Hepatocyte (in vitro differentiated cells): ENCODE measurements at places on chromosomes 7 and 10.
A peak's percentile ranks its signal among the peaks of the same experiment; 100 is the strongest.

DNA sequence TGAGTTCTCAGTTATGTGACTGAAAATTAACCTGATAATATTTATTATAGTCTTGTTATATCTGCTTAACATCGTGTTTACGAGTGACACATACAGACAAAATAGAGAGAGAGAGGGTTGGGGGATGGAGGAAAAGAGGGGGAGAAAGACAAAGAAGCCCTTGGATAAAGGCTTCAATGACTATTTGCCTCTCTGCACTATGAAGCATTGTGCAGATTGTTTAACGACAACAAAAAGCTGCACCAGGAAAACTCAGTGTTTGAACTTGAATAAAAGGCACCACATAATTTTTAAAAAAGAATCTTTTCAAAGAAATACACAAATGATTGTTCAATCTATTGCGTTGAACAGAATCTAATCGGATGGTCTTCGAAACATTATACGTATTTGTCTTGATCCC, 27.8 kb downstream of the MAGI2 start:
- DNase-seq = no peak

GRCh38 chr7:150324373-150324961, 1.1 kb upstream of the ACTR3C start:
- DNase-seq = peak; percentile 57

- DNase-seq = no peak
Measured at GRCh38 chr7:14351167-14351566, 361.7 kb upstream of the ETV1 start.

DNA sequence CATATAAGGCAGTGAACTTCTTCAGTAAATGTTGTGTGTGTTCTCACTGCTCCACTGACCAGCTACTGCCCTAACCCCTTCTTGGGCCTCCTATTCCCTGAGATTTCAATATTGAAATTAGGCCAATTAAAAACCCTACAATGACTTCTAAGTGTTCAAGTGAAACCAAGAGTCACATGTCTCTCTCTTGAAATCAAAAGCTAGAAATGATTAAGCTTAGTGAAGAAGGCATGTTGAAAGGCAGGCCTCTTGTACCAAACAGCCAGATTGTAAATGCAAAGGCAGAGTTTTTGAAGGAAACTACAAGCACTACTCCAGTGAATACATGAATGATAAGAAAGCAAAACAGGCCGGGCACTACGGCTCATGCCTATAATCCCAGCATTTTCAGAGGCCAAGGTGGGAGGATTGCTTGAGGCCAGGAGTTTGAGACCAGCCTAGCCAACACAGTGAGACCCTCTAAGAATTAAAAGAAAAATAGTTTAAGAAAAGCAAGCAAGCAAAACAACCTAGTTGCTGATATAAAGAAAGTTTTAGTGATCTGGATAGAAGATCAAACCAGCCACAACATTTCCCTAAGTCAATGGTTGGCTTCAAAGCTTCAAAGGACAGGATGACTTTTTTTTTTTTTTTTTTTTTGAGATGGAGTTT, 22.3 kb downstream of the BRAF start:
- no peak for DNase-seq

DNA sequence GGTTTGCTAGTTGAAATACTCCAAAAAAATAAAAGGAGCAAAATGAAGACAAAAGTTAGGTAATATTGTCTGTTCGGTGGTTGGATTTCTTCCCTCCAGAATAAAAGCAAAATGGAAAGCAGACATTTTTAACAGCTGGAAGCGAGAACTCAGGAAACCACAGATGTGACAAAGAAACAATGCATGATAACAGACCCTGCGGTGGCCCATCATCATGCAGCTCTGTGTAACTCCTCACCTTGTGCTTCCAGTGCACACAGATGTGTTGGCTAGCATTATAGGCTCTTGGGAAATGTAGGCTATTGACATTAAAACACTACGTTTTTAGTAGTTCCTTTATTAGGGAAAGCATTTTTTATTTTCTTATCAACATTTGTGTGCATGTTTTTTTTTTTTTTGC, 53.9 kb upstream of the ARL4A start:
- no peak for DNase-seq

DNA sequence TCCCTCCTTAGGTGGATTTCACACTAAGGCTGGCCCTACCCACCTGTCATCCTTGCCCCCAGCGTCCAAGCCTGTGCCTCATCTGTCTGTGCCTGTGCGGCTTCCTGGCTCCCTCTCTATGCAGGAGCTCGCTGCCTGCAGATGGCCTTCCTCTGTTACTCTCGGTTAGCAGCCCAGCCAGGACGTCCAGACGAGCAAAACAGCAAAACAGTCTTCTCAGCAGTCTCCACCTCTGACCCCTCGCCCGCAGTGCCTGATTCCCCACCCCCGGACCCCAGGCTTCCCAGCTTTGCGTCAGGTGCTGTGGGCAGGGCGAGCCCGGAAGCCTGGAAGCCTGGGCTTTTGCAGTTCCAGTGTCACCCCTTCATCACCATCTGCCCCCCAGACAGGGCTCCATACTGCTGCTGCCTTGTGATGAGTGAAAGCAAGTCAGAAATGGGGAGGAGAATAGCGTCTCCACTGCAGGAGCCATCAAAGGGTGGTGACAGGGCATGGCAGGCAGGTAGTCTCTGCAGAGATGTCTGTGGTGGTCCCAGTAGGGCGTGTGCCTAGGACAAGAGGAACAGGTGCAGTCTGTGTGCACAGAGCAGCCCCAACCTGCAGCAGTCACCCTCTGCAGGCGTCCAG, 88.5 kb downstream of the ADCY1 start:
- DNase-seq = no peak

DNA sequence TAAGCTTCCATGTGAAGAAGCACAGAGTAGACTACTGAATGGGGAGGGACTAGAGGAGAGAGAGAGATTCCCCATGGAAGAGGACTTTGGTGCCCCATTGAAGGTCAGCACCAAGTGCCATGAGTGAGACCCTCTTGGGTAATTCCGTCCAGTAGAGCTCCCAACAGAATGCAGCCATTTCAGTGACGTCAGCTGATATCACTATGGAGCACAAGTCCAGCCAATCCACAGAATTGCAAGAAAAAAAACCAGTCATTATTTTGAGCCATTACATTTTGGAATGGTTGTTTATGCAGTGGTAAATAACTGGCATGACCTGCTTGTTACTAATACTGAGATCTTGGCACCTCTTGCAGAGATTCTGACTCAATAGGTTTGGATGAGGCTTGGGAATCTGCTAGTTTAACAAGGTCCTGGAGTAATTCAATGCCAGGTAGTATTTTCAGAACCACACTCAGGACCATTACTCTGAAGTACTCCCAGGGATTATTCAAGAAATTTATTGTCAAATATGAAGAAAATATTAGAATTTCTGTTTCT, 52.6 kb upstream of the SP8 start:
- DNase-seq = no peak

- no peak for DNase-seq
Measured at GRCh38 chr10:1093696-1094095, 37.5 kb downstream of the WDR37 start.

DNA sequence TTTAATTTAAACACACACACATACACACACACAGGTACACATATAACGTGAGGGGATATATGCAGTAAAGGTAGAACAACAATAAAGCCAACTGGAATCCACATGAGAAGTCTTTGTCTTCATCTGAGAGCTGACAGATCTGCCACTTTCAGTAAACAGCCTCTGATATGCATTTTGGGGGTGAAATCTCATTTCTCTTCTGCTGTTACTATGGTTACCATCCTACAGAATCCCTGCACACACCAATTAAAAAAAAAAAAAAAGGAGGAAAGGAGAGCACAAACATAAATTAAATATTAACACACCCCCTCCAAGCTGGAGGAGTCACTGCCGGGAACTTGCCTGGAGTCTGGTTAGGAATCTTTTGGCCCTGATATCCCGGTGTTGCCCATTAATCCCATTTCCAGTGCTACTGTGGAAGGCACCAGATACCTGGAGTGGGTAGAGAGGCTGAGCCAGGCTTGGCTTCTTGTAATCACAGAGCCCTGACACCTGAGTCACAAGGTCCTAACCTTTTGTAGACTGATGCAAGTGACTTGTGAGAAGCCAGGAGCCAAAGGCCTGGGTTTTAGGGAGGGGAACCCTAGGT, 169.1 kb downstream of the LHFPL3 start:
- no peak for DNase-seq

DNA sequence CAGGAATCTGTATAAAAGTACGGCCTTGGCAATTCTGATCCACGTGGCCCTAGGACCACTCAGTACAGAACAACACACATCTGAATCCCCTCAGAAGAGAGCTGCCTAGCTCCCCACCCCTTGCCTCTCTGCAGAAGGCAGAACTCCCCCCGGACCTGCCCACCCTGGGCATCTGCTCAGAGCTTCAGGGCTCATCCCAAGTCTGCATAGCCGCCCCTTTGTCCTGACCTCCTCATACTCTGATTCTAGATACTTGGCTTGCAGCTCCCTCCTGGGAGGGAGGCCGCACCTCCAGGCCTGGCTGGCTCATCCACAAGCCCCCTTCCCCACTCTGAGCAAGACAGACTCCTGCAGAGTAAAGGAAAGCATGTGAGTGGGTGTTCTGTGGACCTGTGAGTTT, 49.6 kb downstream of the GRID1 start:
- no peak for DNase-seq

DNA sequence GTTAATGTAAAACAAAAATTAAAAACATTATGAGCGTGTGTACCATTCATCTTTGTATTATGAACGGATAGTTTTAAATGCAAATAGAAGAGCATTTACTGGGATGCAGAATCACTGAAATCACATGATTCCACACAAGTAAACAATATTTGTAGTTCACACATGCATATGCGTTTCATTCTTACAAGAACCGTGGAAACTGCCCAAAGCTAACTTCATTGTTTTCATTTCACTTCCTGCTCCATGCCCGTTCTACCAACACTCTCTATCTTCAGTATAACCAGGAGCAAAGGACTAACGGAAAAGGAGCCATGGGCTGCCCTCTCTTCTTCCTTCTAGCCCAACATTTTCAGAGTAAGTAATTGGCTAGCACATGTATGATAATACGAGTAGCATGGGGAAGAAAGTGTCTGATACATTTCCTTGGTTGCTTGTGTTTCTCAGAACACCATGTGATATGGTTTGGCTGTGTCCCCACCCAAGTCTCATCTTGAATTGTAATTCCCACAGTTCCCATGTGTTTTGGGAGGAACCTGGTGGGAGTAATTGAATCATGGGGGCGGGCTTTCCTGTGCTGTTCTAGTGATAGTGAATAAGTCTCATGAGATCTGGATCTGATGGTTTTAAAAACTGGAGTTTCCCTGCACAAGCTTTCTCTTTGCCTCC, 38.8 kb downstream of the ZNF783 start:
- DNase-seq = no peak

- no peak for DNase-seq
Measured at GRCh38 chr10:132446195-132446581, 49.2 kb downstream of the PWWP2B start.

DNA sequence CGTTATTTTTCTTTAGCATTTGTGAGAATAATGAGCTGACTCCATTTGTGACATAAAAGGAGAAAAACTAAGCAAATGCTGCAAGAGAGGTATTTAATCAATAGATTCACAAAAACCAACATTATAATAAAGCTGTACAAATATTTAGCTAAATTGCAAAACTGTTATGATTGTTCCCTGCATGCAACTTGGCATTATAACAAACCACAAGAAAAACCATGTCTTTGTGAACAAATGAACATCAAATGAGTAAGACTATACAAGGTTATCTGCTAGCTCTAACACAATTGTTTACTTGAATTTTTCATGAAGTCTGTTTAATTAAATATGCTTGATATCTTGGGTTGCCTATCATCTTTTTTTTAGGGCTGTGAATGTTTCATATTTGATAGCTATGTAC, 50.8 kb upstream of the PPP1R9A start:
- no peak for DNase-seq

DNA sequence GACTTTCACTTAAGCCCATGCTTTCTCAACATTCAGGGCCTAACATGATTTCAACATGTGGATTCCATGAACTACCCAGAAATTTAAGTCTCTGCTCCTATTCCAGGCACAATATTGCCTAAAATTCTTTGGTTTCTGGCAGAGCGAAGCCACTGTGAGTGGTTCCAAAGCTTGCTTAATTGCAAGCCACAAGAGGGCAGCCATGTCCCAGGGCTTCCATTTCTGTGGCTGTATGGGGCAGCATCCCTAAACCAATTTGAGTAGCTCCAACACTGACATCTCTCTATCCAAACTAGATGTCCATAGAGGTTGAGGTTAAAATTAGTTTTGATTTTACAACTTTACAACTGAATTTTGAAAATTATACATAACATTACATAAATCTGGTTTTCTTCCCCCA, 56.3 kb upstream of the MDFIC start:
- peak; percentile 56 for DNase-seq

GRCh38 chr7:159114981-159115380, 29.7 kb downstream of the VIPR2 start:
- DNase-seq = no peak

- peak; percentile 82 for DNase-seq
Measured at GRCh38 chr10:79487296-79488194, 24.8 kb upstream of the EIF5AL1 start.

- no peak for DNase-seq
Measured at GRCh38 chr7:150738591-150739001, 1.4 kb downstream of the GIMAP5 start.

DNA sequence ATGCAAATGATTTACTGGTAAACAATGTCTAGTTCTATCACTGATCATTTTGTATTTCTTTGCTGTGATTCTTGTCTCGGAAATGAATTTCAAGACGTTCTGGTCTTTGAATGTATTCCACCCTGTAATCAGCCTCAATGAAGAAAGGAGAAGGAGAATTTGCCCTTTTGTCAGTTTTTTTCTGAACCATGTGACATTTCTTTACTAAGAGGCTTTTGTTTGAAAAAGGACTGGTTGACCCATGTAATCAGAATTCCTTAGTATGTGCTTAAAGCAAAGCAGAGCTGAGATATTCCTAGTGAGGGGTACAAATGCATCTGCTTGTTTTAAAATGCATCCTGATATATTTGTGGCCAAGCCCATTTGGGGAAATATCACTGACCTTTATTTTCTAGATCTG, 581.6 kb downstream of the ETV1 start:
- no peak for DNase-seq

DNA sequence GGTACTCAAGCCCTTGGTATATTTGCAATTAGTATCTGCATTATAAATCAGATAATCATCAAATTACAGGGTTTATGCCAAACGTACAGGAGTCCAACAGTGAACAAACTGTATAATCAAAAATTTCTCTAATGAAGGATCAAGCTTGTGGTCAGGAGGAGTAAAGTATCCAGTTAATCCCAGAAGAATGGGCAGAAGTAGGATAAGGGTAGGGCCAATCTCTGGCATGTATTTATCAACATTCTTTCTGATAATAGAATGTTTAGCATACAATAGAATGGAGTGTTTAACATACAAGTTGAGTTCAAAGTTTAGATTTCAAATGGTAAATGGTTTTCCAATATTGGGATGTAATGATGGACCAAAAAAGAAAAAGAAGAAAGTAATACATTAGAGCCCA, 103.0 kb downstream of the CALD1 start:
- DNase-seq = no peak

DNA sequence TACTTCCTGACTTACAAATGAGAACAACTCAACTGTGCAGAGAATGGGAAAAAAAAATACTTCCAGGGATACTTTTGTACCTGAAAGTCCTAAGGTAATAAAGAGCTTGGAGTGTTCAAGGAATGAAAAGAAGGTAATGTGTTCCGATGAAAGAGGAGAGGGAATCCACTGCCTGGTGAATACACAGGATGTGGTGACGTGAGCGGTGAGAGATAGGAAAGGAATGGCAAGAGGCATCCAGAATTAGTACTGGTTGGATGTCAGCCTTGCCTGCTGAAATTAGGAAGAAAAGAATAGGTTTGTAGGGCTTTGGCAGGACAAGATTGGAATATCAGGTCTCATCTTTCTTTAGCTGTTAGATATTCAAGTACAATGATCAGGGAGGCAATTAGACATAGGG, 347.7 kb downstream of the POM121L12 start:
- DNase-seq = no peak

- DNase-seq = peak; percentile 36
Measured at GRCh38 chr7:73308074-73308664, 457 bp downstream of the NSUN5 start.
